ENCODE measurements at places on chromosomes 4 and X.

DNA sequence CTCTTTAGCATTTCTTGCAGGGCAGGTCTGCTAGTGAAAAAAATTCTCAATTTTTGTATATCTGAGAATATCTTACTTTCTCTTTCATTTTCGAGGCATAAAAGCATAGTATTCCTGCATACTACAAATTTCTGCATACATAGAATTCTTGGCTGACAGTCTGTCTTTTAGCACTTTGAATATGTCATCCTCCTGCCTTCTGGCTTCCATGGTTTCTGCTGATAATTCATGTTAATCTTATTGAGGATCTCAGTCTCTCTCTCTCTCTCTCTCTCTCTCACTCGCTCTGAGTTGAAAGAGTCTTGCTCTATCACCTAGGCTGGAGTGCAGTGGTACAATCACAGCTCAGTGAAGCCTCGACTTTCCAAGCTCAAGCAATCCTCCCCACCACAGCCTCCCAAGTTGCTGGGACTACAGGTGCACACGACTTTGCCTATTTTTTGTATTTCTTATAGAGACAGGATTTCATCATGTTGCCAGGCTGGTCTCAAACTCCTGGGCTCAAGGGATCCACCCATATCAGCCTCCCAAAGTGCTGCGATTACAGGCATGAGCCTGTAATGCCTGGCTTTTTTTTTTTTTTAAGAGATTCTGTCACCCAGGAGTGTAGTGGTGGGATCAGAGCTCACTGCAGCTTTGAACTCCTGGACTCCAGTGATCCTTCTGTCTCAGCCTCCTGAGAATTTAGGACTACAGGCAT, 161.3 kb downstream of the FNIP2 start:
- no peak for DNase-seq

- no peak for DNase-seq
Measured at GRCh38 chr4:48470570-48470969, 12.6 kb upstream of the SLC10A4 start.

GRCh38 chr4:183403486-183403885, 41.0 kb upstream of the CDKN2AIP start:
- no peak for DNase-seq

DNA sequence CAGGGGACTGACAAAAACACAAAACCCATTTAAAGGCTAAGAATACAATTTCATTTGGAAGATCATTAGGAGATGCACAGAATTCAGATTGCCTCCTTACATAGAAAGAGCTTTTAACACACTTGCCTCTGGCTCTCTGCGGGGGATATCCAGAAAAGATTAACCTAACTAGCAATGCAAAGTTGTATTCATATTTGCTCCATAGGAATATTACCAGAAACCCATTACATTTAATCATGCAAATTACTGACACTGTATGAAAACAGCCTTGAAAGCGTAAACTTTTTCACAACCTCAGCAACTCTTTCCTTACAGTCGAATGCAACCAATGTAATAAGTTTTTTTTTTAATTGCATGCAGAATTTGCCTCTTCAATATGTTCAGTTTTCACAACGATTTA, 1087.3 kb upstream of the PRKX start:
- DNase-seq: no peak

DNA sequence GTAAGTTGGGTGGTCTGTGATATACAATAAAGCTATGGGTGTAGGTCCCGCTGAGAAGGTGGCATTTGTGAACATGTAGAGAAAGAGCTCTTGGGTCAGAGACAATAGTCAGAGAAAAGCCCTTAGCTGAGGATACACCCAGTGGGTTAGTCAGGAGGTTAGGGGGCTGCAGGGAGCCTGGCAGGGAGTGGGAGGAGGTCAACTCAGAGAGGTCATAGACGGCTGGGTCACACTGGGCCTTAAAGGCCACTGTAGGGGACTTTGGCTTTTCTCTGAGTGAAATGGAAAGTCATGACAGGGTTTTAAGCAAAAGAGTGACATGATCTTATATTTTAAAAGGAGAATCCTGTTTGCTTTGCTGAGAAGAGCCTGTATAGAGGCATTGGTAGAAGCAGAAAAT, 16.7 kb downstream of the MGST2 start:
- DNase-seq: no peak

DNA sequence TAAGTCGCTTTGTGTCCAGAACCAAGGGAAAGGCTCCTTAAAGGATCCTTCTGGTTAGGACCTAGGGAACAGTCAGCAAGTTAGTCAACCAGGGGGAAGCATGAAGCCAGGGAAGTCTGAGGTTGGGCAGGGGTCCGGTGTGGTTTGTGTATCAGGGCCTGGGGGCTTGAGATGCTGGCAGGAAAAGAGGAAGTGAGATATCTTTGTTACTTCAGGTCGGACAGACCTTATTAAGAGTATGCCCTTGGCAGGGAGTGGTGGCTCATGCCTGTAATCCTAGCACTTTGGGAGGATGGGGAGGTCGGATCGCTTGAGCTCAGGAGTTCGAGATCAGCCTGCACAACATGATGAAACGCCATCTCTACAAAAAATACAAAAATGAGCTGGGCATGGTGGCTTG, 52.3 kb upstream of the TRPC5OS start:
- DNase-seq: no peak

DNA sequence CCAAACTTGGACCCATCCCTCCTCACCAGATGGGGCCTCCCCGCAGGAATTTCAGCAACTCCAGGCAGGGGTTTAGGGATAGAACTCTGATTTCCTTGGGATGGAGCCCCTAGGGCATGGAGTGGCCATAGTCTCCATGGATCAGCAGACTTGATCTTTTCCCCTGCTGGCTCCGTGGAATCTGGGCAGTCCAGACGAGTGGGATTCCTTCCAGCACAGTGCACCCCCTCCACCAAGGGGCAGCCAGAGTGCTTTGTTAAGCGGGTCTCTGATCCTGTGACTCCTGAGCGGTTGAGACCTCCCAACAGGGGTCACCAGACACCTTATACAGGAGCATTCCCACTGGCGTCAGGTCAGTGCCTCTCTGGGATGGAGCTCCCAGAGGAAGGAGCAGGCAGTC, 40.4 kb downstream of the ENPP6 start:
- DNase-seq: no peak

- DNase-seq: no peak
Measured at GRCh38 chrX:69022430-69022829, 142.8 kb downstream of the PJA1 start.

DNA sequence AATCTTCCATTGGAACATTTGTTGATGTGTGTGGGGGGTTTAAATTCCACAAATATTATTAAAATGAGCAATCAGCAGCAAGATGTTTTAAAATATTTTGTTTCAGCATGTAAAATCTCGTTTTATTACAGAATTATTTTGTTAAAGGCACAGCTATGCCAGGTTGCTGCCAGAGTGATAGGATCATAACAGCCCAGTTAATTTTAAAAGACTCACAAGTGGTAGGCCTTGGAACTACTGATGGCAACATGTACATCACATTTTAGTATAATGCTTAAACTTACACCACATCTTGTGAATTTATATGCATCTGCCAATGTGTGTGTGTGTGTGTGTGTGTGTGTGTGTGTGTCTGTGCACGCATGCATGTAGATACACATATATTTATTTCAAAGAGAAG, 97.8 kb upstream of the SPRY1 start:
- DNase-seq: no peak

- DNase-seq: no peak
Measured at GRCh38 chr4:142929526-142929925, 83.4 kb upstream of the INPP4B start.

DNA sequence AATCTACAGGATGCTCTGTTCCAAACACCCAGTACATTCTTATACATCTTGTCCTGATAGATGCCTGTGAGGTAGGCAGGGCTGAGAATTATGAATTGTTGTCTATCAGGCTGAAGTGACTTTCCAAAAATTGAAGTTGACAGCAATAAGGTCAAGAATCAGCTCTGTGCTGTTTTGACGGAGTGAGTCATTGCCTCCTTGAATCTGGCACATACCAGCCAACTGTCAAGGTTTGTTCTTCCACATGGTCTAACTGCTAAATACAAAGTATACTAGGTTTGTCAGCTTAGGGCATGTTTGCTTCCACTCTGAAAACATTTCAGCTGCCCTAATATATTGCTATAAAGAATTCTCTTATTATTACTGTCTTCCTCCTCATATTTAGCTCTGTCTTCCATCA, 32.3 kb downstream of the SH3RF1 start:
- no peak for DNase-seq

- no peak for DNase-seq
Measured at GRCh38 chrX:81202456-81202819, 536 bp downstream of the SH3BGRL start.

GRCh38 chrX:78168065-78168464, 28.6 kb upstream of the TAF9B start:
- no peak for DNase-seq

DNA sequence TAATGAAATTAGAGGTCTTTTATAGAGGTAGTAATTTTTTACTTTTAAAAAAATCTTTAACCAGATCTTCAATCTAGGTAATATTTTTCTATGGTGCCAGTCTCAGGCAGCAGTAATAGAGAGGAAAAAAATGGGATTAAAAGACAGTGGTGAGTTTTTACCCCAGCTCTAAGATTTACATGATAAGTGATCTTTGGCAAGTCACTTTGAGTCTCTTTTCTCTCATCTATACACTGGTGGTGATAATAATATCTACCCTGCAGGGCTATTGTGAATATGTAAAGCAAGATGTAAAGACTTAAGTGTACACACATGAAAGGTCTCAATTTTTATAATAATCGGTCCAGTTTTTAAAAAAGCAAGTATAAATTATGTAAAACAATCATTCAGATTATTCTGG, 786.2 kb upstream of the POU3F4 start:
- no peak for DNase-seq

- DNase-seq: no peak
Measured at GRCh38 chr4:153212736-153213135, 8.5 kb downstream of the TRIM2 start.

DNA sequence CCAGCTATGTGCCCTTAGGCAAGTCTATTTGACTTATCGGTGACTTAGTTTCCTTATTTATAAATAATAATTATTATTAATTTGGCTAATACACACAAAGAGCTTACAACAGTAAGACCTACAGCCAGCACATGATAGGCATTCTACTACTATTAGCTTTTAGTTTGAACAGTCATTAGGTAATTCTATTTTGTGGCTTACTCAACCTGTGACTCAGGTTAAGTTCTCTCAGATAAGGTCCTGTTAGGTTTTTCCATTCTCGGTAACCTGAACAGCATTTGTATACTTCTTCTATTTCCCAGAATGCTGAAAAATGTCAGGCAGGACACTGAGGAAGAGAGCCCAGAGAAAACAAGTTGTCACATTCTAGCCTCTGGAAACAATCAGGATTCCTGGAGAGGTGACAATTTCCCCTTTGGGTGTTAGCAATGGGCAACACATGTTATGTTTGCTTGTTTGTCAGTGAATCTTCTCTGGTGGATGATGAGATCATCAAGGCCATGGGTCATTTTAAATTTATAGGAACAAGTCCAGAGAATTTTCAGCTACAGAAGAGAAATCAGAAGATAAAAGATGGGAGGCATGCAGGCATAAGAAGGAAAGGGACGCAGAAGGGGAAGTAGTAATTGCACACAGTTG, 2144.7 kb downstream of the PCDH7 start:
- no peak for DNase-seq

GRCh38 chr4:147629783-147630730, 12.9 kb downstream of the TMEM184C start:
- no peak for DNase-seq

DNA sequence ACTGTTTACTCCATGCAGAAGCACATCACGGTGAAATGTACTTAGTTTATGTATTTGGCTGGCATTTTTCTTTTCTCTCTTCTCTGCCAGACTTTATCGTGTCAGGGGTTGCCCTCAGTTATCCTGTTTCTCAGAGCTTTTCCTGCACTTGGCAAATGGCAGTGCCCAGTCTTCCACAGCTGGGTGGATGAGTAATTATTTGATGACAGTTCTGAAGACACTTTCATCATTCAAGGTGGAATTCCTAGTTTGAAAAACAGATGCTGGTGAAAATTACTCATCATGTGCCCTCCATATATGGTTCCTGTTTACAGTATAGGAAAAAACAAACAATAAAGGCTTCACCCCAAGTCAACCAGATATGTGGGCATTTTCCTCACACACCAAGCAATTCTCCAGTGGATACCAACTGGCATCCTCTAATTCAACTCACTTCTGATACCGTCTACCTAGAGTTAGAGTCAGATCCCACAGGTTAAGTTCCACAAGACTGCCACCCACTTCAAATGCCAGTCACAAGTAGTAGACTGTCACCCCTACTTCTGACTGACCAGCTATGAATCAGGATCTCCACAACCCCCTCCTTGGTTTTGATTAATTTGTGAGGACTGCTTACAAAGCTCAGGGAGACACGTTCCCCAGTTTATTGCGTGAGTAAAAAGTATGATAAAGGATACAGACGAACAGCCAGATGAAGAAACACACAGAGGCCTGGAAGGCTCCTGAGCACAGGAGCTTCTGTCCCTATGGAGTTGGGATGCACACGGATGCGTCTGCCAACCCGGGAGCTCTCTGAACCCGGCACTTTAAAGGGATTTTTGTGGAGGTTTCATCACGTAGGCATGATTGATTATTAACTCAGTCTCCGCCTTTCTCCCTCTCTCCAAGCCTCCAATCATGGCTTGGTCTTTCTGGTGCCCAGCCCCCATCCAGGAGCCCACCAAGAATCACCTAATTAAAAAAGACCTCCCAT, 72.9 kb downstream of the CLDN34 start:
- DNase-seq: no peak

GRCh38 chrX:11416600-11416999, 123.4 kb downstream of the AMELX start:
- DNase-seq: no peak

DNA sequence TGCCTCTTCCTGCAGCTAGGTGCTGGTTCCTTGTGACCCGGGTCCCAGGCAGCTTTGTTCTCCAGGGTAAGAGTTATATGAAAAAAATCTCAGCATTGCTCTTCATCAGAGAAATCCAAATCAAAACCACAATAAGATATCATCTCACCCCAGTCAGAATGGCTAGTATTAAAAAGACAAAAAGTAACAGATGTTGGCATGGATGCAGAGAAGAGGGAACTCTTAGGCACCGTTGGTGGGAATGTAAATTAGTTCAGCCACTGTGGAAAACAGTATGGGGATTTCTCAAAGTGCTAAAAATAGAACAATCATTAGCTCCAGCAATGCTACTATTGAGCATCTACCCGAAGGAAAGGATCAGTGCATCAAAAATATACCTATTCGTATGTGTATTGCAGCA, 61.5 kb downstream of the SORCS2 start:
- DNase-seq: no peak

- no peak for DNase-seq
Measured at GRCh38 chrX:68988865-68989264, 160.0 kb downstream of the EFNB1 start.

DNA sequence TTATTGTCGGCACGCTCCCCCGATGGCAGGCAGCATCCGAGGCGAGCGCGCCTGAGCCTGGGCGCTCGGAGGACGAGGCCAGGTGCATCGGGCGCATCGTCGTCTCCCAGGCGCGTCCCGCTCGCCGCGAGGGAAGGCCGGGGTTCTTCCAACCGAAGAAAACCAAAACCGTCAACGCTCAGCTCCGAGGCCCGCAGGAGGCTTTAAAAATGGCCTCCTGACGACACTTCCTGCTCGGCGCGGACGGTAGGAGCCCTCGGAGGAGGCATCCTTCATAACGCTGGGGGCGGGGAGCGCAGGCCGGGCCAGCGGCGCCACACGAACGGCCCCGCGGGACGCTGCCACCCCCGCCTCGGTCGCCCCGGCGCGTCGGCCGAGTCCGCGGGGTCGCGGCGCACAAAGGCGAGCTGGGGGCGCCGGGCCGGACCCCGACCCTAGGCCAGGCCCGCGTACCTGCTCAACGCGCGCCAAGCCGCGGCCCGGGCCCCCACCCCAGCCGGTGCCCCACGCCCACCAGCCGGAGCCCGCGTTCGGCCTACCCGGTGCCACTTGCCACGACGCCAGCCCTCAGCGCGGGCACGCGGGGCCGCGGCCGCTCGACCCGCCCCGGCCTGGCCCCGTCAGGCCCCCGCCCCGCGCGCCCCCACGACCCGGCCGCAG, 501 bp downstream of the ZNF518B start:
- DNase-seq: peak; percentile 60
